Central memory CD4-positive, alpha-beta T cell (primary cell): ENCODE measurements at places on chromosomes 11 and 22.

DNA sequence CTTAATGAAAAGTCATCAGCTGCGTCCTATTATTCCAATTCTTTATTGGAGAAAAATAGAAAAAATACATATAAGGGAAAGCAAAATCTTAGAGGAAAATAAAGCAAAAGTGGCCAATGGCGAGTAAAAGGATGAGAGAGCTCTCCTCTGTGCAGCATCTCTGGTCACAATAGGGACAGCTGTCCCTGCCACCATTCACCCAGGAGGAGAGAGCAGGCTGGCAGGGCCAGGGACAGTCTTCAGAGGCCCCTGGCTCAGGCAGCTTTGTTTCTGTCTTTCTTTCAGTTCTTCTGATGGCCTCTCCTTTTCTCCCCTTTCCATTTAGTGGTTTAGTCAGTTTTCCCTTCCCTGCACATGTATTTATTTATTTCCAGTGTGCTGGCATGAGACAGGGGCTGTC lies 941.3 kb downstream of the NTM start:
- no peak for DNase-seq

DNA sequence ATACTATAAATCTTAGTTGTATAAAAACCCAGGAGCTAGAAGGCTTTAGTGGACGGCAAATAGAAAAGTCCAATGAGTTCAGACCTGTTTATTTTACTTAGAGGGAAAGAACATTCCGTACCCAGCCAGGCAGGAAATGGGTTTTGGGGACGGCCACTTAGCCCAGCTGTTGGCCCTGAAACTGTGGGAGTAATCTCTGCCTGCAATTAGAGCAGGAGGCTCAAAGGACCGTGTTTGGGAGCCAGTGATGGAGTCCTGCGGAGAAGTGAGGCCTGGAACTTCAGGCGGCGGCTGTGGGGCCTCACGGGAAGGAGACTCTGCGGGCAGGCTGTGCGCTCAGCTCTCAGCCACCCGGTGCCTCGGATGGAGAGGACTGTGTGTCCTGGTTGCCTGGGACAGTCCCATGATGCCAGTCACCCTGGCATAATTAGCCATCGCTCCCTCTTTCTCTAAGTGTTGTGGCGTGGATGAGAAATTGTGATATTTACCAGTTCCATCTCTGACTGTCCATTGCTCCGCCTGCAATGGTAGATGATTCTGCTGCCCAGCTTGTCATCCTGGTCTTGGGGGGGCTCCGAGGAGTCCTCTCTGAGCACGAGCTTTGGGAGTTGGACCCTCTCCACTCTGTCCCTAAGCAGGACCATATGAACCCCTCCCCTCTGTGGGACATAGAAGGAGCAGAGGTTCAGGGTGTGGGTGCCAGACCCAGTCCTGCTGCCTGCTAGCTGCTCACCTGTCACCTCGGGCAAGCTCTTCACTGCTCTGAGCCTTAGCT lies 530.3 kb downstream of the TBC1D22A start:
- DNase-seq: no peak

GRCh38 chr11:115930291-115930690 lies 426.1 kb upstream of the CADM1 start:
- DNase-seq: no peak

GRCh38 chr22:21845558-21846453 lies 21.6 kb downstream of the MAPK1 start:
- DNase-seq: no peak

DNA sequence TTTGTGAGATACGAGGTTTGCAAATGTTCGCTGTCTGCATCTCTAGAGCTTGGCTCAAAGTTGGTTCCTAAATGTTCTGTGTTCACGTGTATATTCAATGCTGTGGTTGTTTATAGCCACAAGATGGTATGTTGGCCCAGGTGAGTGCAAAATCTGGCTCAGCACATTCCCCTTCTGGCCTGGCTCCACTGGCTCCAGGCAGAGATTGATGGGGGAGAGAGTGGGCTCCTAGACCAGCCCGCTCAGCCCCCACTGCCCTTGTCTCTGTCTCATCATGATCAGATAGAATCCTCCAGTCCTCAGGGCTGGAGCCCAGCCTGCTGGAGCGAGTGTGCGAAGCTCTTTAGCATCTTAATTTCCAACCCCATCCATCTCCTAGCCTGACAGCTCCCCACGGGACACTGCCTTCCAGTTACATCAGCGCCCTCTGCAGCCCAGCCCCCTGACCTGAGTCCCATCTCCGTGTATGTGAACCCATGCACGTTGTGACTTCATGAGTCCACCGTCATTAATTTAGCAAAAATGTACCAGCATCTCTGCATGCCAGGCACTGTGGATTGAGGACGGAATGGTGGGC lies 2.0 kb downstream of the P2RX3 start:
- DNase-seq: no peak

DNA sequence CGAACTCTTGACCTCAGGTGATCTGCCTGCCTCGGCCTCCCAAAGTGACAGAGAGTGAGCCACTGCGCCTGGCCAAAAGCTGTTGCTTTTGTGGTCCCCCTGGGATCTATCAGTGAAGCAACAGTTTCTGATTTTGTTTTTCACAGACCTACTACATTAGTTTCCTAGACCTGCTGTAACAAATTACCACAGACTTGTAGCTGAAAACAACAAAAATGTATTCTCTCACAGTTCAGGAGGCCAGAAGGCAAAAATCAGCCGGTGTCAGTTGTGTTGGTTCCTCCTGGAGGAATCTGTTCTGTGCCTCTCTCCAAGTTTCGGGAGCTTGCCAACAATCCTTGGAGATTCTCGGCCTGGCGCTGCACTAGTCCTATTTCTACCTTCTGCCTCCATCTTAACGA lies 8.5 kb upstream of the SLC35C1 start:
- no peak for DNase-seq

DNA sequence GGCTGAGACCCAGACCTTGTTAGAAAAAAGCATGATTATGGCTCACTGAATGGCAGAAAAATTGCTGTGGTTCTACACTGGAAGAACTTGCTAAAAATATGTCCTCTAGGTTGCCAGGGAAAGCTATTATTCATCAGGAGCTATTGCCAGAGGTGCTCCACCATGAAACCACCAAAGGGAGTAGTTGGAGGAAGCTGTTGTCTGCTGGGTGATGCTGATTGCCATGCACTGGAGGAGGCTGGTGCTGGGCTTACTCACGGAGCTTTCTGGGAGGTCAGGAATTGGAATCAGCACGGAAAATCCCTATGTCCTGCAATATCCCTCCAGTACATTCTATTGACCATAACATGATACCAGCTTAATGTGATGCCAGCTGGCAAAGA lies 199.6 kb upstream of the ZBED5 start:
- no peak for DNase-seq

DNA sequence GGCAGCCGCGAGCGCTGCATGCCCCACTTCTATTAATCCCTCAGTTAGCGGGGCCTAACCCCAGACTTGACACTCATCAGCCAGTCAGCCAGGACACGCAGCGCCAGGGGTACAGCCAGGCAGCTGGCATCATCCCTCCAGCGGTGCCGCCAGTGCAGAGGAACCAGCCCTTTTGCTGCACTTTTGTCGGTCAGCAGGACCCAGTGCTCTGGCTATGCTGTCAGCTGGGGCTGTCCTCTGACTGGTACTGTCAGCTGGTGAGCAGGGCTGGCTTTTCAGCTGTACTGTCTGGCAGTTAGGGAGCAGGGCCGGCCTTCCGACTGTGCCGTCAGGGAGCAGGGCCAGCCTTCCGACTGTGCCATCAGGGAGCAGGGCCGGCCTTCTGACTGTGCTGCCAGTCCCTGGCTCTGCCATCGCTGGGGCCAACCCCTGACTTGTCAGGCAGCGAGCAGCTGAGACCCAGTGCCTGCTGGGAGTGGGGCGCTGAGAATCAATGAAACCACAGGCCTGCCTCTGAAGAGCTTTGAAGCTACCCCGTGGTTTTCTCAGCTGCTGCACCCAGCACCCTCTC lies 115.4 kb downstream of the KIAA1671 start:
- peak; percentile 94 for DNase-seq

DNA sequence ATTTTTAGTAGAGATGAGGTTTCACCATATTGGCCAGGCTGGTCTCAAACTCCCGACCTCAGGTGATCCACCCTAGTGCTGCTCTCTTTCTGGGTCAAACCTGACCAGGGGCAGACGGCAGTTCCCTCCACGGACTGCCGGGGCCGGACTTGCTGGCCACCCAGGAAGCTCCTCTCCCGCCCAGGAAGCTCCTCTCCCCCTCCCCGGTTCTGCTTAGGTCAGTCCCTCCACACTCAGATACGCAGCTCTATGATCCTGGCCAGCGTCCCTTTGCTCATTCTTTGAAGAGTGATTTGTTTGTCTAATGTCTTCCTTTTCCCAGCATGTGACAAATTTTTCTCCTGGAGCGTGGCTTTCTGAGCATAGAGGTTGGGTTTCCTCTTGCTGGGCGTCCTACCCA lies 125.3 kb upstream of the B3GAT1 start:
- DNase-seq: no peak

- DNase-seq: no peak
Measured at GRCh38 chr11:107777110-107777509, 65.3 kb upstream of the SLN start.

DNA sequence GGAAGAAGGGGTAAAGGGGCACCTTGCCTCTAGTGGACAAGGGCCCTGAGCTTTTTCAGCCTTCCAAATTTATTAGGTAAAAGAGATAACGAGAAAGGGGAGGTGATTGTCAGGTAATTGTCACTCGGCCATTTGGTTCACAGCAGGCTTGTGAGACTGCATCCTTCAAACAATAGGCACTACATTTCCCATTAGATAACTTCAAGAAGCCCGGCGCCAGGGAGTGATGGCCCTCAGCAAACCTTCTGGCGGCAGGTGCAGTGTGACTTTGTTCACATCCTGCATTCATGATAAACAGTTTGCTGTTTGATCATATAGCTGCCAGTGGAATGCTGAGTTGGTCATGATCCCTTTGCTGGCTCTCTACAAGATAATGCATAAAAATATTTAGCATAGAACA lies 185.1 kb downstream of the CWF19L2 start:
- no peak for DNase-seq

DNA sequence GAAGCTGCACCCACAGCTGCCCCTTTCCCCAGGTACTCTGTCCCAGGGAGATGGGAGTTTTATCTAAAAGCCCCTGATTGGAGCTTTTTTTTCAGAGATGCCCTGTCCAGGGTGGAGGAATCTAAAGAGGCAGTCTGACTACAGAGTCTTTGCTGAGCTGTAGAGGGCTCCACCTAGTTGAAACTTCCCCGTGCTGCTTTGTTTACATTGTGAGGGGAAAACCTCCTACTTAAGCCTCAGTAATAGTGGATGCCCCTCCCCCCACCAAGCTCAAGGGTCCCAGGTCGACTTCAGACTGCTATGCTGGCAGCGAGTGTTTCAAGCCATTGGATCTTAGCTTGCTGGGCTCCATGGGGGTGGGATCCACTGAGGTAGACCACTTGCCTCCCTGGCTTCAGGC lies 470.1 kb upstream of the LARGE1 start:
- DNase-seq: no peak

GRCh38 chr22:27872488-27872887 lies 46.6 kb downstream of the PITPNB start:
- no peak for DNase-seq

DNA sequence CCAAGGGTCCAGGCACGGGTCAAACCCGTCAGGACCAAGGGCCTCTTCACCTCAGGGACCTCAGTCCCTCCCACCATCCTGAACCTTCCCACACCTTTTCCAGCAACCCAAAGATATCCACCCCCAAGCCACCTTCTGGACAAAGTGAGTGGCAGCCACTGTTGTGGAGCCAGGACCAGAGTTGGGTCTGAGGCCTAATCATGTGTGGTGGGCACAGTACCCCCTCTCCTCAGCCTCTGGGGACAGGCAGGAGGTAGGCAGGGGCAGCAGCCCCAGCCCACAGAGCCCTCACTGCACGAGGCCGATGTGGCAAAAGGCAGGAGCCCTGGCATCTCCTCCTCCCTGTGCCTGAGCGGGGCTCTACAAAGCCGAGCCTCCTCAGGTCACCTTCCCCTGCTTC lies 2.5 kb downstream of the KCNJ11 start:
- DNase-seq: no peak

- no peak for DNase-seq
Measured at GRCh38 chr11:62543680-62544444, 2.7 kb downstream of the AHNAK start.

DNA sequence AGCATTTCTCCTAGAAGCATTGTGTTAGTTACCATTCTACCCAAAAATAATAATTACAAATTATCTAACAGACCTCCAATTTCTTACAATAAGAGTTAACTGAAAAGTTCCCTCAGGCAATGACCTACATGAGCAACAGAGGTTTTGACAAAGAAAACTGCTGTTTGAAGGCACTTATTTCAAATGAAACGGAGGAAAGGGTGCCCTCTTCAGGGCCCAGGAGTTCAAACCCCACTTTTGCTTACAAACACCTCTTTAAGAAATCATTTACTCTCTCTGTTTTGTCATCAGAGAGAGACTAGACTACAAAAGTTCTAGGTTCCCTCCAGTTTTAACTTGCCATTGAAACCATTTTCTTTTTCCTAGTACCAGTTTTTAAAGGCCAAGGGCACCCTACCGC lies 56.7 kb downstream of the AMBRA1 start:
- DNase-seq: no peak

DNA sequence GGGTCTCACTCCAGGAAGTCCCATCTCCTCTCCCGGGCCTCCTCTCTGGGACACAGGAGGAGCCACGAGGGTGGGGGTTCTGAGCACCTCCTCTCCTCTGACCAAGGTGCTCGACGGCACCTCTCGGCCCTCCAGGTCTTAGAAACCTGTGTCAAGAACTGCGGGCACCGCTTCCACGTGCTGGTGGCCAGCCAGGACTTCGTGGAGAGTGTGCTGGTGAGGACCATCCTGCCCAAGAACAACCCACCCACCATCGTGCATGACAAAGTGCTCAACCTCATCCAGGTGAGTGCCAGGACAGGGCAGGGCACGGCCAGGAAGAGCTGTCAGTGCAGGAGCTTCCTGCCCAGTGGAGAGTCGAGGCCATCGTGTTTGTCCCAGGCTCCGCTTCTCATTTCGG lies 23.2 kb downstream of the TOM1 start:
- no peak for DNase-seq

DNA sequence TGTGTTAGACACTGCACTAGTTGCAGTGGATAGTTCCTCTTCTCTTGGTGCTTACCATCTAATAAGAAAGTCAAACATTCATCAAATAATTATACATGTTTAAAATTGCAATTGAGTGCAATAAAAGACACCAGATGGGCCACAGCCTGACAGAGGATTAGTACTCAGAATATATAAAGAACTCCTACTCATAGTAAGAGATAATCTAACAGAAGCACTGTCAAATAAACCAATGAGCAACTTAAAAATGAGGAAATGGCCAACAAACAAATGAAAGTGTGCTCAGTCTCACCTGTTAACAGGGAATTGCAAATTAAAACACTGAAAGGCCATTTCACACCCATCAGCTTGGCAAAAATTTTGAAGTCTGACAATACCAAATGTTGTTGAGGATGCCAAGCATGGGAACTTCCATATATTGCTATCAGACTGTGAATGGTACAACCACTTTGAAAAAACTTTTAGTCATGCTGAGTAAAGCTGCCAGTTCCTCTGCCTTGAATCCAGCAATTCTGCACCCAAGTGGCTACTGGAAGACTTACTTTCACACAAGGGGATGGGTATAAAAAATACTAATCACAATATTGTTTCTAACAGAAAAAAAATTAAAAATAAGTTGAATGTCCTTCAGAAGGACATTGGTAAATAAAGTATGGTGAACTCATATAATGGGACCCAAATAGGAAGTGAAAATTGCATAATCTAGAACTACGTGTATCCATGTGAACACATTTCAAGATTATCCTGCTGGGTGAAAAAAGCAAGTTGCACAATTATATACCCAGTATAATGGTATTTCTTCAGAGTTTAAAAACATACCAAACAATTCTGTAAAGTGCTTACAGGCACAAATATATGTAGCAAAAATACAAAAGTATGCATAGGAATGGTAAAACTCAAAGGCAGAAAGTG lies 41.4 kb upstream of the CREB3L1 start:
- DNase-seq: no peak
